ENCODE measurements at places on chromosomes 2 and 18.

DNA sequence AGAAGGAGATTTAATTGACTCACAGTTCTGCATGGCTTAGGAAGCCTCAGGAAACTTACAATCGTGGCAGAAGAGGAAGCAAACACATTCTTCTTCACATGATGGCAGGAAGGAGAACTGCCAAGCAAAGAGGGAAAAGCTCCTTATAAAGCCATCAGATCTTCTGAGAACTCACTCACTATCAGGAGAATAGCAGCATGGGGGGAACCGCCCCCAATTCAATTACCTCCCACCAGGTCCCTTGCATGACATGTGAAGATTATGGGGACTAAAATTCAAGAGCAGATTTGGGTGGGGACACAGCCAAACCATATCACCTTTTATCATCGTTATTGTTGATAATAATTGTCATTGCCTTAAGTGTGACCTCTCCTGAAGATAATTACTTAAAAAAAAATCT is 197.9 kb upstream of the SLC14A2 start:
- no peak for DNase-seq

DNA sequence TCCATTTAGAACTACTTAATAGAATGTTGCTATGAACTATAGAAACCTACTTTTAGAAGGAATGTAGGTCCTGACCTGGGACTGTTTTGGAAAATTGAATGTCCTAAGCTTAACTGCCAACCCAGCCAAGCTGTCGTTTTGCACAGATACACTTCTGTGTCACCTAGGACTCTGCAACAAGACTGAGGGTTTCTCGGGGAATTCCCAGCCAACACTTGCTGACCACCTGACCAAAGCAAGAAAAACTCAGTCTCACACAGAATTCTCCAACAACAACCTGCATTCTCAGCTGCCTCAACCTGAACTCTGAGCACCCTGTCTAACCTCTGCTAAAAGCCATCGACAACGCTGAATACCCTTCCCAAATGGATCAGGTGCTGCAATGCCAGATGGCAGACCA is 128.2 kb downstream of the SS18 start:
- no peak for DNase-seq

DNA sequence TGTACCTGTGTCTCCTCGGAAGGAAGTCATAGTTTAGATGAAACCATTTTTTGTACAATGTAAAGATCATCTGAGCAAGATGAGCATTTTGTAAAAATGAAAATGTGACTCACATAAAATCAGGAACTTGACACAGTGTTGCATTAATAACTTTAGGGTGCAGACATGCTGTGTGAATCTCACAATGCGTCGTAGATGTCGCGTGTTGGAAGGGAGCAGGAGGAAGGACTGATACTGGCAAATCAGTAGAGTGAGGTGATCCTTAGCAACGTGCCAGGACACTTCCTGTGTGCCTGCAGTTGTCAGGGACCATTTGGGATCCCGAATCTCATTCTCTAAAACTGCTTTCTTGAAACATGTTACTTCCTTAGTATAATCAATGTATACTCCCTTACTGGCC is 103.1 kb downstream of the SH3BP4 start:
- no peak for DNase-seq

DNA sequence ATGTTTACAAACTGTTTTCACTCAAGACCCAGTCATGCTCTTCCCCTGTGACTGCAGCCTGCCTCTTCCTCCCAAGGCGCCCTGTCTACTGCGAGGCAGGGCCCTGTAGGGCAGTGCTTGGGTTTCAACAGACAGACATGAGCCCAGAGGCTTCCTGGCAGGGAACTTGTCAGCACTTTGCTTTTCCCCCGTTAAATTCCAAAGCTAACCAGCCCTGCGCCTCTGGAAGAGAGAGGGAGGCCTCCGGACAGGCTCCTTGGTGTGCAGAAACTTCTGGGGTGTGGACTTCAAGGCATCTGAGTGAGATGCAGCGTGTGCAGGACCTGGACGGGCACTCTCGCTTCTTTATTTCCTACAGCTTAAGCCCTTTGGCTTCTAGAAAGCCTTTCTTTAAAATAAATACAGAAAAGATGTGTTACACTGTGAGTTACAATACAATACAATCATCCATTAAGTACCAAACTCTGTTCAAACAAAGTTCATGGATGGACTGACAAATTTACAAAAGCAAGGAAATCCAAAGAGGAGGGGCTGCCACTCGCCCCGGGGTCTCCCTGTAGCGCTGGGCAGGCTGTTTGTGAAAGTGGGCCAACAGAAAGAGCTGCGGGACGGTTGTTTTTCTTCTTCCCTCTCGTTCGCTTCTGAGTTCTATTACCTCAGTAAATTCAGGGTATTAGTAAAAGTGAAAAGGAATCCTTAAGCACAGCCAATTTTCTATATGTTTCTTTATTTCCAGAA is 8.8 kb upstream of the ZNF516 start:
- no peak for DNase-seq

DNA sequence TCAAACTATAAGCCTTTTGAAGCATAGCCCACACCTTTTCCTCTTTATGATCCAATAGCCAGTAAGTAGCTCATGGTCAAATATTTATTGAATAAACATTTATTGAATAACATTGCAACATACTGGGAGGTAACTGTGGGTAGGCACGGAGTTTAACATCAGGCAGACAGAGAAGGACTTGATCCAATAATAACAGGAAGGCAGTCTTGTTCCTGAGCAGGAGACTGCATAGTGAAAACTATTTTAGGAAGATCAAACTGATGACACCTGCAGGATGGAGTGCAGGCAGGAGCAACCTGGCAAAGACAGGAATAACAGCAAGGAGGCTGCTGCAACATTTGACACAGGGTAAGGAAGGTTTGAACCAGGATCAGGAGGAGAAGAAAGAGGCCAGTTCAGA is 3.1 kb upstream of the DCTN1 start:
- peak; percentile 62 for DNase-seq

GRCh38 chr2:163667064-163667887 is 68.5 kb downstream of the FIGN start:
- peak; percentile 93 for DNase-seq

- no peak for DNase-seq
Measured at GRCh38 chr18:6202861-6203260, 211.8 kb downstream of the L3MBTL4 start.

- no peak for DNase-seq
Measured at GRCh38 chr2:167925758-167926157, 321.6 kb downstream of the STK39 start.

DNA sequence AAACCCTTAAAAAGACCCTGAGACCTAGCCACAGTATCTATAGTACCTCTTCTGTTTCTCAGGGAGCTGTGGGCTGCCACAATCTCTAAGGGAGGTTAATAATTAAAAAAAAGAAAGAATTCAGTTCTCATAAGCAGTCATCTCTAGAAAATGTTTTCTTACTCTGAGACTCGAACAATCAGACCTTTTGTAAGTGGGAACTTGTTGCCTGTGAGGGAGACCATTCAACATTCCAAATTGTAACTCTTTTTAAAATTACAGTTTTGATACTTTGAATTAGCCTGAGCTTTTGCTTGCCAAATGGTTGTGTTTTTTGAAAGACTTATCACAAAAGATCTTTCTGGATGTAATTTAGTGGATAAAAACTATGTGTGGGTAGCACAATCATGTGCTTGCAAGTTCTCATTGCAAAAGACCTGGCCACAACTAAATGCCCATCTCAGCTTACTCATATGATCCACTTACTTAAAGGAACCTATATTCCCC is 33.3 kb downstream of the IL1R2 start:
- peak; percentile 84 for DNase-seq

DNA sequence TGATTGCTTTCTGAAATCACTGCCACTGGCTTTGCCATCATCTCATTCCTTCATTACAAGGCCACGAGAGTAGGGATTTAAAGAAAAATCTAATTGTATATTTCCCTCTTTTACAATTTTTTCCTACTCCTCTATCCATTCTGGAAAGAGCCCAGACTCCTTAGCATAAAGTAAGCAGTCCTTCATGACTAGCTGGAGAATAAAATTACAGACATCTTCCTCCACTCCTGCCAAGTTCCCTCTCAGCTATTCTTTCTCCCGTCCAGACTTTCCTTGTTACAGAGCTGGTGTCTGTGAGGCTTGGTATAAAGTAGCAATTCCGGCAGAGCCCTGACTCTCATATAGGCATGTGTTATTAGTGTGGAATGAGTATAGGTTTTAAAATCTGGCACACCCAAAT is 806.8 kb downstream of the PLCL1 start:
- no peak for DNase-seq

DNA sequence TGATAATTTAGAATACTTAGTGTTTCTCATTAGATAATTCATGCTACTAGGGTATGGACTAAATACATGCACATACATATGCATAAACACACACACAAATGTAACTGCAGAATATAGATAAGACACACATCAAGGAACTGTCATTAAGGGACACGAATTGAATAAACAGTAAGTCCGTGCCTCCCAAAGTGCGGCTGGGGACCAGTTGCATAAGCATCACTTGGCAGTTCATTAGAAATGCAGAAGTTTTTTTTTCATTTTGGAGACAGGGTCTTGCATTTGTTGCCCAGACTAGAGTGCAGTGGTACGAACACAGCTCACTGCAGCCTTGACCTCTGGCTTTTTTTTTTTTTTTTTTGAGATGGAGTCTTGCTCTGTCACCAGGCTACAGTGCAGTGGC is 130.0 kb upstream of the CCDC195 start:
- no peak for DNase-seq

- no peak for DNase-seq
Measured at GRCh38 chr2:237507512-237507911, 20.5 kb downstream of the MLPH start.

GRCh38 chr2:64837925-64838641 is 151.1 kb upstream of the SLC1A4 start:
- peak; percentile 91 for DNase-seq

DNA sequence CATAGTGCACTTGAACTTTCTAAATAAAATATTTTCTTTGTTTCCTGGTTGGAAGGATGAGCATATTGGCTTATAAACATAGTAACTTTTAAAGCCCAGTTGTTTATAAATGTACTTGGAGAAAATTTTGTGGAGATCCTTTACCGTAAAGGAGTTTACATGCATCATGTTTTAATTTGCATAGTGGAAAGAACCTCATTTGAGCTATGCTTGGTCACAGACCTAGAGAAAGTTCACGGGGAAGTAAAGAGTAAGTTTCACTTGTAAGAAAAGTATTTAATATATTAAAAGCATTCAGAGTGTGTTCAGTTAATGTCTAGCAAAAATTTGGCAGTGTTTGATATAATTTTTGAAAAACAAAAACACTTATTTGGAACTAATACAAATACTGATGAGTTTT is 45.3 kb downstream of the PIKFYVE start:
- DNase-seq: no peak

DNA sequence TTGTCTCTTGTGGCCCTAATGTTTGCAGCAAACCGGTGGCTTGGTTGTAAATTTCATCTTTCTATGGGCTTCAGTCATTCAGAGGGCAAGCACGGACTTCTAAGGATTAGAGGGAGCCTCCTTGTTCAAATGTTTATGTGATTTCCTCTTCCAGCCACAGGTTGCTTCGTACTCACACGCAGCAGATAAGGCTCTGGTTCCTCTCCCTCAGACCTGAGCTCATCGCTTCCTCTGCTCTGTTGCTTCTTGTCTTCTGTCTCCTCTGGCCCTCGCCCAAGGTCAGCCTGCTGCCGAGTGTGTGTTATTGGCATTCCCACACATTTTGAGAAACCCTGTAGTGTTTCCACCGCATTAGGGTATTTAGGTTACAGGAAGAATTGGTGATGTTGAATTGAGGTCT is 44.0 kb downstream of the MYL12B start:
- DNase-seq: peak; percentile 86

- no peak for DNase-seq
Measured at GRCh38 chr2:209624192-209624938, 147.3 kb upstream of the UNC80 start.

- no peak for DNase-seq
Measured at GRCh38 chr2:27756091-27756490, 15.4 kb upstream of the MRPL33 start.

- no peak for DNase-seq
Measured at GRCh38 chr2:72554381-72554780, 271.5 kb downstream of the EXOC6B start.

GRCh38 chr2:171158790-171159371 is 1.8 kb downstream of the TLK1 start:
- DNase-seq: no peak

DNA sequence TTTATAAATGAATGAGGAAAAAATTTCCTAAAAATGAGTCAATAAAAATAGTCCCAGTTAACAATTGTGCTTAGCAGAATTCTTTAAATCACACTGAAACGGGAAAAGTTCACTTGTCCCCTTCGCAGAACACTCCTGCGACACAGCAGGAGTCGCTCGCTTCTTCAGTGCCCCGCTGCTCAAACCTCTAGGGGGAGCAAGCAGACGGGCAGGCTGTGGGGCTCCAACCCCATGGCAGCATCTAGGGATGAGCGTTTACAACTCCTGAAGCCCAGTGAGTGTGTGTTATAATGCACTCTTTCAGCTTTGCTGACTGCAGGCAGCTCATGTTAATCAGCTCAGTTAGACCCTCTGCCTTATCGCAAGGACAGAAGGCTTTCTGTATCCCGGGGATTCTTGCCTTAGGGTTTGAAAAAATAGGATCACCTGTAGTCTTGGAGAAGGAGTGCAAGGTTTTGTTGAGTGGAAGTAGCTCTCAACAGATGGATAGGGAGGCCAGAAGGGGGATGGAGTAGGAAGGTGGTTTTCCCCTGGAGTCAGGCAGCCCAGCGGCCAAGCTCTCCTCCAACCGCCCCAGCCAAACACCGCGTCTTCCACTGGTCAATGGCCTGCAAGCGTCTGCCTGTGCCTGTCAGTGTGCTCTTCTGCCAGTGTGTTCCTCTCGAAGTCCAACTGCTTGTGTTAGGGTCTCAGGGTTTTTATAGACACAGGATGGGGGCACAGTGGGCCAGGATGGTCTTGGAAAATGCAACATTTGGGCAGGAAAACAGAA is 1977.7 kb upstream of the LRRTM1 start:
- no peak for DNase-seq

DNA sequence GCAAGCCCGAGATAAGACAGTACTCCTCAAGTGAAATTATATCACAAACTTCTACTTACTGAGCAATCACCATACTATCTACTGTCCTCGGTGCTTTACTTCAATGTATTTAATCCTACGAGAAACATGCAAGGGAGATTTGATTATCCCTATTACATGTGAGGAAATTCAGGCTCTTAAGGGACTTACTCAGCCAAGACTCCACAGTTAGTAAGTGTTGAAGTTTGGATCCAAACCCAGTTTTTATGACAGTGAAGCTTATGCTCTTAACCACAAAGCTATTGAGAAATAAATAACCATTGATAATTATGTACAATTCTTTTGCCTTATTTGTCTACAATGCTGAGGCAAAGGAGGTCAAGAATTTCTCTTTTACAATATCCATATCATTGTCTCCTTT is 672.9 kb upstream of the ACVR2A start:
- peak; percentile 74 for DNase-seq

DNA sequence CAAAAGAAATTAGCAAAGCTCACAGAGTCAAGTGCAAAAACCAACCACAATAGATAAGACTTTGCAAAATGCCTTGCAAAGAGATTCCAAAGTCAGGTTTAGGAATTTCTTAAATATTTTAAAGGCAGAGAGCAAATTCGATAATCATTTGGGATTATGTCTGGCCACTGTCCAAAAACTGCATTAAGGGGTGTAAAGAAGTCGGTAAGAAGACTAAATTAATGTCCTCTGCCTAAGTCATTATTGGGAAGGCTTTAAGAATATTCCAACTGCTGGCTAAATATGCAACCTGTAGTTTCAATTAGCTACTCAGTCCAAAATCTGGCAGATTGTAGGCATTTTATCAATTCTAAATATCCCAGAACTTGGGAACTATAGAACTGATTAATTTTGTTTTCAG is 13.7 kb upstream of the LRP1B start:
- no peak for DNase-seq

- no peak for DNase-seq
Measured at GRCh38 chr2:35522450-35522849, 833.1 kb upstream of the CRIM1 start.

- DNase-seq: no peak
Measured at GRCh38 chr2:198788676-198789075, 669.1 kb downstream of the SATB2 start.
